ENCODE measurements at places on chromosomes 5 and 9.

GRCh38 chr5:154298065-154298464, 107.5 kb downstream of the GALNT10 start:
- H3K4me3 ChIP-seq, result no peak overlapping the region
- no peak overlapping the region for H3K27ac ChIP-seq
- H3K36me3 ChIP-seq, result no peaks in the 10 kb centered on the region
- DNase-seq, result no peak
- no peaks in the 10 kb centered on the region for H3K27me3 ChIP-seq

- DNase-seq, result no peak
- no peak overlapping the region for H3K4me3 ChIP-seq
- H3K27ac ChIP-seq, result no peak overlapping the region
Observed at GRCh38 chr5:75405296-75405695, 68.3 kb downstream of the HMGCR start.

GRCh38 chr9:120579139-120580050, 572 bp downstream of the CDK5RAP2 start:
- H3K4me1 ChIP-seq, result peaks cover 19% of the 10 kb centered on the region
- DNase-seq, result no peak
- H3K4me3 ChIP-seq, result peak overlapping the region; percentile 78
- no peaks in the 10 kb centered on the region for H3K27me3 ChIP-seq
- no peak overlapping the region for H3K27ac ChIP-seq

- no peaks in the 10 kb centered on the region for H3K36me3 ChIP-seq
- no peak for DNase-seq
- H3K27ac ChIP-seq, result no peak overlapping the region
- H3K4me1 ChIP-seq, result no peaks in the 10 kb centered on the region
- no peaks in the 10 kb centered on the region for H3K27me3 ChIP-seq
Observed at GRCh38 chr5:123066016-123066415, 23.0 kb upstream of the PRDM6 start.

GRCh38 chr9:110977259-110977709, 61.0 kb downstream of the LPAR1 start:
- H3K36me3 ChIP-seq, result peaks cover 2% of the 10 kb centered on the region
- no peak for DNase-seq
- no peak overlapping the region for H3K27ac ChIP-seq

- DNase-seq, result no peak
- H3K27ac ChIP-seq, result no peak overlapping the region
- H3K4me3 ChIP-seq, result no peak overlapping the region
Observed at GRCh38 chr5:91787718-91788117, 404.6 kb upstream of the ARRDC3 start.
